ENCODE measurements at places on chromosomes 2 and 18.

DNA sequence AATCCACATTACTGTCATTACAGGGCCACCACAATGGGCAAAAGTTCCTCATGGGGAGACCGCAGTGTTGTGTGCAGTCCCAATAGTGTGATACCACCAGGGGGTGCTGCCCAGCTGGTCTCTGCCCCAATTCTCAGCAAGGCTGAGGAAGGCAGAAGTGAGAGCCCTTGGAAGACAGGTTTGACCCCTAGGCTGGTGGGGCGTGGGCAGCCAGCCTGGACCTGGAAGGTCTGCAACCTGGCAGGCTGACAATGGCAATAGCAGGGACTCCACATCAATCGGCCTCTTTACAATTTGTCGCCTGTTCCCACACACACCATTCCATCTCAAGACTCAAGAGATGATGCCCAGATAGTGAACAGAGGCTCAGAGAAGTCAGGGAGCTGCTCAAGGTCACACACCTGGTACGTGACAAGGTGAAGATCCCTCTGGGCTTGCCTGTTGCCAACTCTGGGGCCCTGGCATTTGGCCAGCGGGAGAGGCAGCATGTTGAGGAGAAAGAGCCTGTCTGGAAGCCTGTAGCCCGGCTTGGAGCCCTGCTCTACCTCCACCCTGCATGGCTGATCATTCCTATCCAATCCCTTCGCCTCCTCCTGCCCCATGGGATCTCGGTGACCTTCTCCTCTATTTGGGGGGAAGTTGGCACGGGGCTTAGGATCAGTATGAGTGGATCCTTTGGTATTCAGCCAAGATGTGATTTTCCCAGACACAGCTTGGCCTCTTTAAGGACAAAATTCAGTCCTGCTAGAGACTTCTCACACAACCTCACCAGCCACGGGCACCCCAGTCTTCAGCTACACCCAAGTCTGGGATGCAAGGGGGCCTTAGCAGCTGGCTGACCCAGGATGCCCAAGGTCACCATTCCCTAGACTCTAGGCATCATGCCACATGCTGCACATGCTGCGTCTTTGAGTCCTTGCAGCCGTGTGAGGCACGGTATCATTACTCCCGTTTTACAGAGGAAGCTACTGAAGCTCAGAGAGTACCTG, 2.9 kb upstream of the ATOH8 start:
- ATAC-seq: peak; percentile 71

GRCh38 chr2:126656431-126657147, 631 bp downstream of the GYPC start:
- no peak for ATAC-seq

DNA sequence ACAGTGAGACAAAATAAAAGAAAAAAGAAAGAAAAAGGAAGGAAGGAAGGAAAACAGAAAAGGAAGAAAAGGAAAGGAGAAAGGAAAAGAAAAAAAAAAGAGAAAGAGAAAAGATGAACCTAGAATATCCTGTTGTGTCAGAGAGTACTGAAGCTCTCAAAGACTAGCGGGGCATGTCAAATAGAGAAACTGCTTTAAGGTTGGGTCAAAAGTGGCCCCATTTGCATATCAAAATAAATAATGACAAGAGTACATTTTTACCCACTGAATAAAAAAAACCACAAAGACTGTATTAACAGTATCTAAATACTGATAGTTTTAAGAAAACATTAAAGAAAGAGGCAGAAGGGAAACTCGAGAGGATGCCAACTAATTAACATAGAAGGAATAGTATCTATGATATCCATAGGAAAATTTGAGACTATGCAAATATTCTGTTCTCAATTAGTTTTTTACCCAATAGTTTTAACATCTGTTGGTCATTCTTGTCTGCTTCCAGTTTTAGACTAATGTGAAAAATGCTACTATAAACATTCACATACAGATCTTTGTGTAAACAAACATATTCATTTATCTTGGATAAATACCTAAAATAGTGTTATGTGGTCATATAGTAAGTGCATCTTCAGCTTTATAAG, 53.2 kb downstream of the SFXN5 start:
- no peak for ATAC-seq

DNA sequence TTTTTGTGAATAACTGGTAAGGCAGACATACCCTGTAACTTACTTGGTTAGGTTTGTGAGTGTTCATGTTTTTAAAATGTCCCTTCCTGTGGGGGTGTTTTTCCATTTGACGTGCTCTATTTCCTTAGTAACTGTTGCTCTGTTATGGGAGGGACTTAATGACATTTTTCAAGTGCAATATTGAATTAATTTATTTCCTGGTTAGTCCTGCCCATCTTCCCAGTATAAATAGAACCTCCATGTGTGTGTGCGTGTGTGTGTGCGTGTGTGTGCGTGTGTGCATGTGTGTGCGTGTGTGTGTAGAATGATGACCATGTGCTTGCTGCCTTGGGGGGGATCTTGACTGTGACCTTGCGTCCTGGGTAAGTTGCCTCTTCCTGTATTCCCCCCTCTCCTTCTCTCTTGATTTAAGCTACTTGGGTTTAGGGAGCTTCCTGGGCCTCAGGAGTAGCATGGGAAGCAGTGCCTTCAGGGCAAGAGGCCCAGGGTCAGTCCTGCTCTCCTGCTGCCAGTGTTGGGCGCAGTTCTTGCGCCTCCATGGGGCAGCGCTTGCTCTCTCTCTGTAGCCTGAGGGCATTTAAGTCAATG, 163.9 kb downstream of the LDLRAD4 start:
- ATAC-seq: peak; percentile 17

DNA sequence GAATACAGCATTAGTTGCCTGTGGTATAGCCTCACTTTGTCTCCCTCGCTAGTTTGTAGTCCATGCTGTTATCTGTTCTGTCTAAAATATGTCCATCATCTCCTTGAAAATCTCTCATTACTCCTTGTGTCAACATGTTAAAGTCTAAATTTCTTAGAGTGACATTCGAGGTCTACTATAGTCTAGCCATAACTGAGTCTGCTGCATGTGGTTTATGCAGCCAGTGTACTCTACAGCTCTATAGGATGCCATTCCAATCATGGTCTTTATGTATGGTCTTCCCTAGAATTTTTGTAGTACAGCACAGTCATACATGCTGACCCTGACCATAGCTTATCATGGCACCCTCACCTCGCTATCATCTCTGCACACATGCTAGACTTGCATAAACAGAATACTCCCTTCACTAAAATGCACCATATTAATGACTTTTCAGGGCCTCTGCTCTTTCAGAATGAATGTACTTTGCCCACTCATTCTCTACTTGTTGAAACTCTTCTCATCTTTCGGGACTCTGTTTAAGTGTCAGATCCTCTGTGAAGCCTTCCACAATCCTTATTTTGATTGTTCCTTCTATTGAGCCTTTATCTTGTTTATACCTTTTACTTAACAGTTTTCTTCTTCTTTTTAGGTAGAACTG, 12.8 kb downstream of the TANK start:
- ATAC-seq: no peak

GRCh38 chr2:120716641-120717585, 18.8 kb upstream of the GLI2 start:
- no peak for ATAC-seq

GRCh38 chr2:15577071-15577735, 14.5 kb upstream of the DDX1 start:
- peak; percentile 100 for ATAC-seq

GRCh38 chr18:51480407-51481261, 283.2 kb upstream of the MEX3C start:
- no peak for ATAC-seq

- peak; percentile 17 for ATAC-seq
Observed at GRCh38 chr2:37919631-37920032, 5.5 kb upstream of the RMDN2 start.

DNA sequence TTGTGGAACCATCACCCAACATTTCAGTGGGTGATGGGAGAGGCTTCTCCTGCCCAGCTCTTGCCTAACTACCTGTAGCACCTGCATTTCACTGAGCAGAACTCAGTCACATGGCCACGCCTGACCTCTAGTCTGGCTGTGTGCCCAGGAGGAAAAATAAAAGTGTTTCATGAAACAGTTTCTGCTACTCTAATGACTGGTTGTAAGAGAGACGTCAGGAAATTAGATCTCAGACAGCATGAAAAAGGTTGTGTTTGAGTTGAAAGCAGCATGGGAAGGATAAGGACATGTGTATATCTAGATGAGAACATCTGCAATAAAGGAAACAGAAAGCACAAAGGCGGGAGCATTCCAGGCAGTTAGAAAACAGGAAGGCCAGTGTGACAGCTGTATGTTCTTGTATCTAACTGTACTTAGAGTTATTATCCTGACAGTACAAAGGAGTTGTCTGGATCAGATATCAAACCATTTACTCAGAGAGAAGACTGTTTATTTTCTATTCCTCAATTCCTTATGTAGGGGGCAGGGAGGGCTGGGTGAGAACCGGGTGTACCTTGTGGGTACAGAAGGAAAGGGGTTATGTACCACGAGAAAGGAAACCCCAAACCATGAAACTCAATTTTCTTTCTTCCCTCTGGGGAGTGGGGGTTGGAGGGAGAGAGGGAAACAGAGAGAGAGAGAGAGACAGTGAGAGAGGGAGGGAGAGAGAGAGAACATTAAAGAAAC, 307.4 kb upstream of the VWC2L start:
- peak; percentile 26 for ATAC-seq

DNA sequence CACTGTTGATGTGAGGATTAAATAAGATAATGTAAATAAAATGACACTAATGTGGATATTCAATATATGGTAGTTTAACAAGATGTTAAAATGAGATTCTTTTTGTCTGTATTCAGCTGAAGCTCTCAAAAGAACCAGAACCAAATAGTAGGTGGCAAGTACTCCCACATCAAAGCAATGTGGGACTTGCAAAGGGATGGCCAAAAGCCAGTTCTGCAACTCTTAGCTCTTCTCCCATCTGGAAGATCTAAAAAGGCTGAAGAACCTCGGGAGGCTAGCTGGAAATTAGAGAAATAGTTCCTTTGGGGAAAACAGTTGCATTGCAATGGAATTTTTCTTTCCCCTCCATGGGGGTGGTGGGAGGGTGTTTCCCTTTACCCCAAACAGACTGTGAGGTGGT, 48.7 kb downstream of the FBXO48 start:
- ATAC-seq: no peak

DNA sequence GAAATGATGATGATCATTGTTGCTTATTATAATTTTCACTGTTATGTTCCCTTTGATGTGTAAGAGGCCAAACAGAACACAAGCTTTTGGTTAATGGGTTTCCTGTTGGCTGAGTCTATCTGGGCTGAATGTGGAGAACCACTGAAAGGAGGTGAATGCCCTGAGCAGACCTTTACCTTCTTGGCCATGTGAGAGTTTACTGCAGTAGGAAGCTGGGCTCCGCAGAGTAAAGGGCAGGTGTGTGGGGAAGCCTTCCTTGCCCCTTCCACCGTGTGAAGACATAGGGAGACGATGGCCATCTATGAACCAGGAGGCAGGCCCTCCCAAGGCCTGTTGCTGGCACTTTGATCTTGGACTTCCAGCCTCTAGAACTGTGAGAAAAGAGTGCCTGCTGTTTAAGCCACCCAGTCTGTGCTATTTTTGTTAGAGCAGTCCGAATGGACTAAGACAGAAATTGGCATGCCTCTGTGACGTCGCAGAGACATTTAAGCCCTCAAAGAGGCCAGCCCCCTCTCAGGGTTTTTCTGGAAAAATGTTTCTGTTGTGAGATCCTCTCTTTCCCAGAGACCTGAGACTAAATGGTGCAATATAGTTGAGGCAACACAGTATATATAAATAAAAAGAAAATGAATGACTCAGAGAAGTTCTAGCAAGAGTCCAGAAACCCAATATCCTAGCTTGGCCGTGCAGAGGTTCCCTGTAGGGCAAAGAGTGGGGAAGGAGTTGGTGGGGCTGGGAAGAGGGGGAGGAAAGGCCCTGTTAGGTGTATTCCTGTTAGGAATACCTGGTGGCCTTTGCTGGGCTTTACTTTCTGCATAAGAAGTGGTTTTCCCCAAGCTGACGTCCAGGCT, 121.9 kb upstream of the LGALSL start:
- no peak for ATAC-seq

GRCh38 chr2:105919826-105920225, 175.1 kb downstream of the NCK2 start:
- ATAC-seq: no peak

DNA sequence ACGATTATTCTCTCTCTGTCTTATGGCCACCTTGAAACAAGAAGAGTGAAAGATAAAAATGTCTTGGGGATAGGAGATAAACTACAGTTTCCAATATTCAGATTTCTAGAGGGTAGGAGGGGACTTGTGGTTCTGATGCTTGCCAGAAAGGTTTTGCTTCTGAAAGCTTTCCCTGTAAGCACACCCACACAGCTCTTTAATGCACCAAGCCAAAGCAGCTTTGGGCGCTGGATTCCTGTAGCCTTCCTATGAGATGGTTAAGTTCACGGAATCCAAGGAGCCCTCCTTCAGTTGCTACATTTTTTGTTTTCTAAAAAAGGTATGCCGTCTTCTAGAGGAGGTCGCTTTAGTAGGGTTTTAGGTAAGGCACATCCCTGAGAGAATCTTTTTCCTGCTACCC, 4.9 kb downstream of the LRRTM1 start:
- ATAC-seq: no peak

DNA sequence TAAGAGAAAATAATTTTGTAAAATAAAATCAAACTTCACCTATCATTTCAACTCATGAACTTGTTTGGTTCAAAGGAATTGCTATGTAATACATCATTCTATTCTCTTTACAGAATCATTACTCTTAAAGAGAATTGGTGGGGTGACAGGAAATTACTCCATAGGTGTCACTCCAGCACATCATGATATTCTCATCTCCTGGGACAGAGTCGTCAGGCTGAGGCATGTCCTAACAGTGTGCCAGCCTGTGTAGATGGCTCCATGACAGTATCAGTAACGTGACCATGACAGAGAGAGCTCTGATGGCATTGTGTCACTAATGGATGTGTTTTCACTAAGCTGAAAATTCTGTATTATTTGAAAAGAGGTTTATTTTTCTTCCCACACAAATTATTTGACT, 13.9 kb downstream of the SPATS2L start:
- no peak for ATAC-seq

DNA sequence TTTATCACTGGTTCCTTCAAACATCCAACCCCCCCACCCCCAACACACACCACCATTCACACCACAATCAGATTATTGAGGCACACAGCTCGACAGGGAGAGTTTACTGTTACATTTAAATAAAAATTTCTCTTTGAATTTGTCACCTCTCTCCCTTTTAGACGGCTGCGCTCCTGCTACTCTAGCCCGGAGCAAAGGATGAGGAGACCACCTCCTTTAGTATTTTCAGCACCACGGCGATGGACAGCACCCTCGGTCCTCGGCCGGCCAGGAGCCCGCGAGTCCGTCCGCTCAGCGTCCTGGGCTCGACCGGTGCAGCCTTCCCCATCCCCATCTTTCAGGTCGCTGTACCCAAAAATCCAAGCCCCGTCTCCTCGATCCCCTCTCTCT, 892 bp downstream of the CELF4 start:
- ATAC-seq: peak; percentile 74

DNA sequence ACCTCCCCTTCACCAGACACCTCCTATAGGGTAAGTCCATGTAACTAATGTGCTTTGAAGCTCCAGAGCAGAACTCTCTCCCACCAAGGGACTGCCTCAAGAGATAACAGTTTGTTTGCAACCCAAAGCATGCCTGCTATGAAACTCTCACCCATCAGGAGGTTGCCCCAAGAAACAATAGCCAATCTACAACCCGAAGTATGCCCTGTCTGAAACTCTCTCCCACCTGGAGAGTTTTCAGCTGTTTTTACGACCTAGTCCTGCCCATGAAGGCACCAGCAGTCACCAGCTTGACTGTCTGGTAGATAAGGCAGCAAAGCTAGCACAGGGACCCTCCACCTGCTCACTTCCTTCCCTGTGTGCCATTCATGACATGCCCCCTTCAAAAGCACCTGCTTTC, 533.9 kb upstream of the CRIM1 start:
- ATAC-seq: no peak

Measured in SK-N-SH treated with all-trans-retinoic acid at 6 μM for 48 hours (cell line).